ENCODE measurements at places on chromosomes 16 and 17.

DNA sequence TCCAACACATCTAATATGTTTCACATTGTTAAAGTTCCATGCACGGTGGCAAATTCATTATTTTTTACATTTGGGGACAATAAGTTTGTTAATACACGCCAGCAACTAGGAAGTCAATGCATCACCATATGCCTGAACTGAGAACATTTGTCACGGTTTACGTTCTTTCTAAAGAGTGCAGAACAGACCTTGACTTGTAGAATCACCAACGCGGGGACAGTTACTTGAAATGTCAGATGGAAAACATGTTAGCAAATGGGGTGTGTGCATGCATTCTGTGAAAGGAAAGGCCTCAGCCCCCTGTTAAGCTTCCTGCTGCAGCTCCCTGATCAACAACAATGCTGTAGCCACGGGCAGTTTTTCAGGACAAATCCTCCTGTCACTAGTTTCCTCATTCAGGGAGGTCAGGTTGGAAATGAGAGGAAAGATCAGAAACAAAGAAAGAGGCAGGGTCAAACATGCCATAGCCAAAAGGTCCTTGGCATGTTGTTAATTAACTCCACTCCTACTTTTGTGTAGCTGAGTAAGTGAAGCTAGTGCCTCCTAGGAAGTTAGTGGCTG, 18.4 kb downstream of the SMIM36 start:
- no peak for ATAC-seq

DNA sequence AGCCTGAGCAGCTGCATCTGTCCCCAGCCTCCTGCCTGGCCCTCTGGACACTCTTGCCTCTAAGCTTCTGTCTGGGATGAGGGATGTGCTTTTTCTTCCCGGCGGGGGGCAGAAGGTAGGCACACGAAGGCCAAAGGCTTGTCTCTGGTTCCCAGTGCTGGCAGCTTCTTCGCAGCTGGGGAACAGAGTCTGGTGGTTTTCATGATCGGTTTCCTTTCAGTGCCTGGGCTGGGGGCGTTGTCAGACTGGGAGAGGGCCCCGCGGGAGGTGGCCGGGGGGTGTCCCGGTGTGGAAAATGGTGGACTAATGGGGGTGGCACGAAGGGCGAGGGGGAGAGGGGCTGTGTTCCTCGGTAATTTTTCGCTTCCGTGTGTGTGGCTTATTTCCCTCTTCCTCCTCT, 988 bp downstream of the RAP1GAP2 start:
- ATAC-seq: no peak

- ATAC-seq: no peak
Observed at GRCh38 chr17:48051706-48052486, 3.7 kb downstream of the NFE2L1 start.

DNA sequence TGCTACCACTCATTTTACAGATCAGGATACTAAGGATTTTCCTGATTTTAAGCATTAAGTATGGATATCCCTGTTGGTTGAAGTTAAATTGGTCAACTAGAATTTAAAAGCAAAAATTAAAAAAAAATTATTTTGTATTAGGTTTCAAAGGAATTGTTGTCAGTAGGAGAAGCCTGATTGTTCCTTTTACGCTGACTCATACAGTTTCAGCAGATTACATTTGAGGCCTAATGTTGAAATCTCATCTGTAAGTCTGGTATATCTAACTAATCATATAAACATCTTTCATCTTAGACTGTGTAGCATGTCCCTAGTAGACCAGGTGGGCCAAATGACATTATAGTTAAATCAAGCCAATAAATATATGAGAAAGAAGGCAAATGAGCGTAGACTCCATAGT, 83.5 kb downstream of the FTO start:
- no peak for ATAC-seq

DNA sequence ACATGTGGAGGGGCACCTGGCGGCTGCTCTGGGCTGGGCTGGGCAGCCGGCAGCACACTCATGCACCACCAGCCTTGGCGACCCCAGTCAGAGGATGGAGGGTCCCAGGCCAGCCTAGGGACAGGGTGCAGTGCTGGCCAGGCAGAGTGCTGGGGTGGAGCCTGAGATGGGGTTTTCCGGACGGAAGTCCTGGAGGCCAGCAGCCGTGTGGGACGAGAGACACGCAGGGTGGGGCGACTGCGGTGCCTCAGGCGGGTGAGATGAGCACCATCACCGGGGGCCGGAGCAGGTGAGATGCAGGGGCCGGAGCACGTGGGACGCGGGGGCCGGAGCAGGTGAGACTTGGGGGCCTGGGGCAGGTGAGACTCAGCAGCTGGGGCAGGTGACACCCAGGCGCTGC, 55.2 kb downstream of the LMF1 start:
- no peak for ATAC-seq

DNA sequence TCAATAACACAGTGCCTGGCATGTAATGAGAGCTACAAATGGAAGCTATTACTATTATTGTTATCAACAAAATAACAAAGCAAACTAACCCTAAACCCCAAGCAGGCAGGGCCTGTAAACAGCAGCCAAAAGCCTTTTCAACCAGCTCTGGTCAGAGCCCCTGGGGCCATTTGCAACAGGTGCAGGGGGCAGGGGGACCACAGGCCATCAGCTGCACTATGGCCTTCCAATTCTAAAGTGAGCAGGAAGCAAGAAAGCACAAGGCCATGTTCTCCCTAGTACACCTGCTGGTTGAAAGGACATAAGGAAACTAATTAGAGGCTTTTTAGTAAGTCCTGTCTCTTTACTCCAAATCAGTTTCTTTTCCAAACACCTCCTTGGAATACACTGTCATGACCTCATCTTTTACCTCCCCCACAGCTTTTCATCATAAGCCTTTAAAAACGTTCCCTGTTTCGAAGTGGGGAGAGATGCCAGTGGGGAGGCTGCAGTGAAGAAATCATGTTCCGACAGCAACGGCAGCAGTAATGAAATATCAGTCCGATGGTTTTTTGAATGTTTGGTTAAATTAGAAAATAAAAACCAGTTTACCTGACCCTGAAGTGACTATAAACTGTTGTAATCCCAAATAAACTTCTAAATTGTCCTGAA, 68.4 kb upstream of the GSG1L start:
- no peak for ATAC-seq

DNA sequence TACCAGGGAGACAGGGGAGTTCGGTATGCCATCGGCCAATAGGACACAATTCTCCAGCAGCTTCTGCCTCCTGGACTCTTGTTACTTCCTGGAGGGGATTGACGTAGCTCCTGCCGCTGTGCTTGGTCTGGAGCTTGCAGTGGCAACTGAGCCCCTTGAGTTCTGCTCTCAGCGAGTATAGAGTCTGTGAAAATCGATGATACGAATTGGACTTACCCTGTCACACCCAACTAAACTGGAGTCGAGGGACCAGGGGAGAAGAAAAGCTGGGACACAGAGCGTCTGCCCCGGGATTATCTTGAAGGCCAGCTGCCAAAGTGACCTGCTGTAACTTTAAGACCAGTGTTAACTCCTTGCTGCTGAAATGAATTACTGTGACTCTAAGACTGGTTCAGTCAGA, 22.2 kb downstream of the SEC14L1 start:
- ATAC-seq: no peak

DNA sequence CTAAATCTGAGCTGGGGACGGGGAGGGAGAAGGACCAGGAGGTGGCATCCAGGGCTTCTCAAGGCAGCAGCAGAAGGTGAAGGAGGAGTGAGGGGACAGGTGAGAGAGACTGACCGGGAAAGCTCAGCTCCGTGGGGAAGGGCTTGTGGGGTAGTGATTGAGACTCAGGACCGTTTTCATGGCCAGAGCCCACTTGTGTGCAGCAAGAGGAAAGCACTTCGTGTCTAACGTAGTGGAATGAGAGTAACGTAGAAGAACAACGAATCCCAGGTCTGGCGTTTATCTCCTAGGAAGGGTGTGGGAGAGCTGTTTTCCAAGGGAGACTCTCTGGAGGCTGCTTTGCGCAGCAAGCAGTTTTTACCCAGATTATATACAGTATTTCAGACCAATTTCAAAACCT, 1.3 kb upstream of the CDH3 start:
- ATAC-seq: no peak

GRCh38 chr16:72425571-72426341, 253.8 kb upstream of the PMFBP1 start:
- no peak for ATAC-seq

DNA sequence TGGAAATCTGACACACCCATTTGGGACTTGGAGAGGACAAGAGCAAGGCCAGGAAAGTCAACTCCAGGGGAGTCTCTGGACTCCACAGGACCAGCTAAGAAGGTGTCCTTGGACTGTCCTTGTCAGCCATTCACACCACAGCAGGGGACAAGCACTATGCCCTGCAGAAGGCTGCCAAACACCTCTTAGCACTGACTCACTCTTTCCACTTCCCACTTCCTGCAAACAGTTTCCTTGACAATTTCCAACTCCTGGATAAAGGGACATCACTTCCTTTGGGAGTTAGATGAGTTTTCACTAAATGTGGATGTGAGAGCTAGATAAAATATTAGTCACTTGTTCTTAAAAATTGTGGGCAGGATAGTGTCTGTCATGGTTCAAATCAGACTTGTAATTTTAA, 37.8 kb upstream of the BCAR1 start:
- ATAC-seq: peak; percentile 68

GRCh38 chr17:78745407-78746088, 36.5 kb downstream of the CYTH1 start:
- ATAC-seq: peak; percentile 56

DNA sequence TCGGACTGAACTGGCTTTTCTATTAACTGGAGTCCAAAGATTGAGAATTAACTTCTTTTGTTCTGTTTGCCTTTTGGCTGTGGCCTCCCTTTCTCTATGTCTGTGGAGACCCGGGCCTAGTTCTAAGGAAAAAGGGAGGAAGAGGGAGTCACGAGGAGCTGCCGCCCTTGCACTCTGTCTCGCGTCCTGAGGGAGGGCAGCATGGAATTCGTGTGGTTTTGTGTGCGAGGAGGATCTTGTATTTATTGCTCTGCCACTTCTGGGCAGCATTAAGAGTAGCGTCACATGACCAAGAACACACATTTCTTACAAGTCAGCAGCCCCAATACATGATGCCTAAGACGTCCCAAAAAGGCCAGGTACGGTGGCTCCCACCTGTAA, 23.6 kb downstream of the METTL22 start:
- no peak for ATAC-seq

- ATAC-seq: no peak
Observed at GRCh38 chr17:57853695-57854094, 3.9 kb upstream of the MRPS23 start.

- no peak for ATAC-seq
Observed at GRCh38 chr17:248337-249235, 67.1 kb upstream of the DOC2B start.

GRCh38 chr16:86424985-86425384, 85.3 kb upstream of the FOXF1 start:
- ATAC-seq: no peak

GRCh38 chr16:28974007-28974436, 556 bp upstream of the SPNS1 start:
- ATAC-seq: peak; percentile 80

DNA sequence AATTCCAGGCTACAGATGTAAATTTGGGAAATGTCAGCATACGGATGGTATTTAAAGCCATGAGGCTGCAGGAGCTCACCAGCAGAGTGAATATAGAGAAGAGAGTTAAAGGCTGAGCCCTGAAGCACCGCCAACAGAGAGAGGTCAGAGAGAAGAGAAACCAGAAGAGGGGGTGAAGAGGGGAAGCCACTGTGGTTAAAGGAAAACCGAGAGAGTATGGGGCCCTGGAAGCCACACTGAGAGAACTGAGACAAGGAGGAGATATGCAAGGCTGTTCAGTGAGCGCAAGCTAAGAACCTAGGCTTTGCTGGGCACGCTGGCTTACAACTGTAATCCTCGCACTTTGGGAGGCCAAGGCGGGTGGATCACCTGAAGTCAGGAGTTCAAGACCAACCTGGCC, 24.6 kb downstream of the COPRS start:
- no peak for ATAC-seq

DNA sequence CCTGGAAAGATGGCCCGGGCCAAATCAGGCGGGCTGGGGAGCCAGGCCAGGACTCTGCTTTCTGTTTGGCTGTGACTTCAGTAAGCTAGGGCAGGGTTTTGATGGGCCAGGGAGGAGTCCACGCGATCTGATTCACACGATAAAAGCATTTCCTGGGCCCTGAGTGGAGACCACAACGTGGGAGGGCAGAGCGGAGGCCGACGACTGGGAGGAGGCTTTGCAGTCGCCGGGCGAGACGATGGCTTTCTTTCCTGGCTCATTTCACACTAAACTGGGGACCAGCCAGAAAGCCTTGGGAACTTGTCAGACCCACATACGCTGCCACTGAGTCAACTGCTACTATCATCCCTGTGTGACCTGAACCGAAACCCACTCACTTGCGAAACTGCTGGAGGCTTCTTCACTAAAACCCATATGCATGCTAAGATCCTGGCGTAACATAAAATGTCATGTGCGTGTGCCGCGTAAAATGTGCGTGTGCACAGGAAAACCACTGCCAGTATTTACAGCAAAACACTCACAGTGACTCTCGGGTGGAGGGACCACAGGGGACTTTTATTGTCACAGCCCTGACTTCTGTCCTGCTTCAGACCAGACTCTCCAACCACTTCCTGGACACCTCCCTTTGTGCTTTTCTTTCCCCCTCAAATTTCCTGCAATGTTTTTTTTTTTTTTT, 14.2 kb upstream of the RHBDF2 start:
- ATAC-seq: no peak

GRCh38 chr16:84228256-84228838, 11.5 kb downstream of the KCNG4 start:
- peak; percentile 96 for ATAC-seq

- no peak for ATAC-seq
Observed at GRCh38 chr16:35794896-35795295, 2335.5 kb downstream of the TP53TG3F start.

- ATAC-seq: no peak
Observed at GRCh38 chr17:55561973-55562495, 50.8 kb upstream of the SMIM36 start.

GRCh38 chr17:29069526-29070041, 26.6 kb downstream of the PIPOX start:
- ATAC-seq: no peak

- ATAC-seq: no peak
Observed at GRCh38 chr17:74426551-74427047, 5.3 kb upstream of the GPRC5C start.

DNA sequence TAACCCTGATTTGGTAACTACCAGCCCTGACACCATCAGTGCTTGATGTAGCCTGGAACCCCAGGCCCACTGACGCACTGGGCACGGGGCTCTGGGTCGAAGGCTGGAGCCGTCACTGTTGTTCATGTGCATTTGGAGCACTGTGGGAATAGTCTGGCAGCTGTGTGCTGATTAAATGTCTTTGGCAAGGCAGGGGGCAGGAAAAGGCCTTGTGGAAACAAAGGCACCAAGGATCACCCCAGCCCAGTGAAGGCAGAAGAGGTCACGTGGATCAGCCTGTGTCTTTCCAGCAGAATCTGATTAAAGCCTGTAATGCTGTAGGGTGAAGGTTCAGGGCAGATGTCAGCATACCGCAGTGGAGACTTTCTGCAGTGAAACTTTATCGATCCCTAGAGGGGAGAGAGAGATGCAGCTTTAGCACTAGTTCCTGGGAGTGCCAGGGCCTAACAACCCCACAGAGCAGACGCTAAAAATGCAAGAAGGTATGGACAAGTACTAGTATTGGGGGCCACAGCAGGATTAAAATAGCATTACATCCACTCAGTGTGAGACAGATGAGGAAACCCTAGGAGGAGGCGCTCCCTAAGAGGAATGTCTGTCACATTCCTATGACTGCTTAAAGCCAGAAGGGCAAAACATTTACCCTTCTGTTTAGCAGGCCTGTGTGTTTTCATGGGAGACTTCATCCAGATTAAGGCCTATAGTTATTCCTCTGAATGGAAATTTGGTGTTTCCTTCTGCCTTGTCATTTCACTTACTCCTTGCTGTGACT, 9.7 kb downstream of the ZNHIT3 start:
- no peak for ATAC-seq
